AG09319 (cell line): ENCODE measurements at places on chromosomes 13 and 19.

DNA sequence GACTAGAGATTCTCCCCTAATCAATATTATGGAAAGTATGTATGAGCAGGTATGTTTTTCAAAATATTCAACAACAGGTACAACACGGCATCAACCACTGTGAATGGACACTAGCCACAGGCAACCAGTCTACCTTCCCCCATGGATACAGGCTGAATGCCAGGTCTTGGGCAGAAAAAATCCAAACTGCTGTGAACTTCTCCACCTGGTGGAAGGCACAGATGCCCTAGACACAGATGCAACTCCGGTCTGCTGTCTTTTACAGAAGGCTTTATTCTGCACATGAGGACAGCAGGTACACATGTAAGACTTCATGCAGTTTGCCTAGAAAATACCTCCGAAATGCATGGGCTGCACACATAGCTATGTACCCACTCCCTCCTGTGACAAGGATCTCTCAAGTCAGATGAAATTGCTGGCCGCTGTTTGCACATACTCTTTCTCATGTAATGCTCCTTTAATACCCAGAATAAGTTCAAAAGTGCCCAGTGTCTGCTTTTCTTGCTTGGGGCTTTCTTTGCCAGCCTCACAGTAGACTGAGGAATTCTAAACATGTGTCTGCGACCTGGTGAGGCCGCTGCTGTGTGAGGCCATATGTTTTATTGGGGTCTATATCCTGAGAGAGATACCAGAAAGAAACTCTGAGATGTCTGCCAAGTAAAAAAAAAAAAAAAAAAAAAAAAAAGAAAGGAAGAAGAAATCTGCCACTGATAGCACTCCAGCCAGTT, 325.9 kb downstream of the FOXO1 start:
- no peak for DNase-seq

- no peak for DNase-seq
Measured at GRCh38 chr19:1992759-1993260, 22.7 kb downstream of the BTBD2 start.

- DNase-seq = no peak
Measured at GRCh38 chr19:48218997-48219396, 36.7 kb downstream of the CARD8 start.

DNA sequence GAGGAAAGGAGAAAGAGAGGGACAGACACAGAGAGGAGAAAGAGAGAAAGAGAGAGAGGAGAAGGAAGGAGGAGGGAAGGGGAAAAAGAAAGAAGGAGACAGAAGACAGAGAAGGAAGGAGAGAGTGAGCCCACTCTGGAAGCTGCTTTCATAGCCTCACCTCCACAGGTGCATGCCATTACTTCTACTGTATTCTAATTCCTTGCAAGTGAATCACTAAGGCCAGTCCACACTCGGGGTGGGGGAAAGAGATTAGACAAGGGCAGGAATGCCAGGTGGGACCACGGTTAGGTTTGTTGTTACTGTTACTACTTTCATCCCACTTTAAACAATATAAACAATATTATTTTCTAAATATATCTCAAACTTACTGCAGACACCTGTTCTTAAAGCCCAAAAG, 684.5 kb upstream of the ARGLU1 start:
- no peak for DNase-seq

DNA sequence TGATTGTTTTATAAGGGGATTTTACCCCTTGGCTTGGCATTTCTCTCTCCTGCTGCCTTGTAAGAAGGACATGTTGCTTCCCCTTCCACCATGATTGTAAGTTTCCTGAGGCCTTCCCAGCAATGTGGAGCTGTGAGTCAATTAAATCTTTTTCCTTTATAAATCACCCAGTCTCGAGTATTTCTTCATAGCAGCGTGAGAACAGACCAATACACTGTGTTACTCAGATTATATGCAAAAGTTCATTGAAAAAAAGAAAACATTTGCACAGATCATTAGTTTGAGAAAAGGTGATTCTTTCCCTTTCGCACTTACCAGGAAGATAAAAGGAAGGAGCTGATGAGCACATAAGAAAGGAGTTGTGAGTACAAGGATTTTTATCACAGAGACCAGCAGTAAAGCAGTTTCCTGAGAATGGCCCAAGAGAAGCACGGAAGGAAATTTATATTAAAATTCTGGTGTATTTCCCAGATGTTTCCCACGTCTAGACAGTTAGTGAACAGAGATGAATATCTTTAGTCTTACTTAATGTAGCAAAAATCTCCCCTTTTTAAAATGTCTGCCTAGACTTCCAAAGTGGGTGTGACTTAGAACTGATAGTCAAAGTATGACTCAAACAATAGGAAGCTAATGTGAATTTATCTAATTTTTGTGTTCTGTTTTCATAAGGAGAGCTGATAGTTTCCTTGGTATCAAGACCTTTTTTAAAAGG, 431.8 kb upstream of the SGCG start:
- DNase-seq = no peak

DNA sequence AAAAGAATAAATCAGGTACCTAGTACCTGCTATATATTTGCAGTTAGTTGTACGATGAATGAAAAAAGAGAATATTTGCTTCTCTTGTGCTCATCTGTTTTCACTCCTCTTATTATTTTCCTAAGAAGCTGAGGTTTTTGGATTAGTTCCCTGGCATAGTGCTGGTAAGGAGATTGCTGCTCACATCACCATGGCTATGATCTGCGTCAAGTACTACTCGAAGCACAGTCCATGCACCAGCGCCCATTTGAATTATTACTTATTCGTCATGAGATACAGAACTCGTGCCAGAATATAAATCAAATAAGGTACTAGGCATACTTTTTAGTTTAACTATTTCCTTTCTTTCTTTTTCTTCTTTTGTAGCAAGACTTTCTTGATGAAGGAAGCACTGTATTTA, 7.1 kb downstream of the SERTM1 start:
- no peak for DNase-seq
